ENCODE measurements at places on chromosomes 5 and 9.

GRCh38 chr9:35158501-35159280 is 3.1 kb upstream of the UNC13B start:
- peaks cover 27% of the 10 kb centered on the region for H3K4me1 ChIP-seq
- H3K36me3 ChIP-seq = no peaks in the 10 kb centered on the region
- H3K4me3 ChIP-seq = no peak overlapping the region
- no peak overlapping the region for H3K27ac ChIP-seq

- no peaks in the 10 kb centered on the region for H3K36me3 ChIP-seq
- H3K4me3 ChIP-seq = no peak overlapping the region
- H3K27ac ChIP-seq = no peak overlapping the region
- no peak for DNase-seq
- H3K27me3 ChIP-seq = peaks cover 30% of the 10 kb centered on the region
These were observed 2.1 kb downstream of the CACNA1B start for GRCh38 chr9:137879566-137880150.

DNA sequence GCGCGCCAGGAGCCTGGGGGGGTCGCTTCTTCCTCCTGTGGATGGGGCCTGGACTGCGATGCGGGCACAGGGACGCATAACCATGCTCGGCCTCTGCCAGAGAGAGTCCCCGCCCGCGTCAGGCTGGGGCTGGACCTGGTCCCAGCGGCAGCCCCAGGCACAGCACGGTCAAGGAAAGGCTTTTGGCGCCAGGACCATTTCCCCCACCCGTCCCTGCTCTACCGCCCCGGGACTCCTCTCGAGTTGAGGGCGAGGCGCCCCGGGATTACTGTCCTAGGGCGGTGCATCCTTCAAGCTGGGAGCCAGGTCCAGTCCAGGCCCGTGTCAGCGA is 341 bp downstream of the MXD3 start:
- peaks cover 64% of the 10 kb centered on the region for H3K4me1 ChIP-seq

- peak overlapping the region; percentile 32 for H3K4me3 ChIP-seq
- DNase-seq = no peak
- H3K4me1 ChIP-seq = peaks cover 44% of the 10 kb centered on the region
- H3K27ac ChIP-seq = no peak overlapping the region
These were observed 13.6 kb downstream of the ARHGAP26 start for GRCh38 chr5:142783601-142784341.
